Fibroblast of skin of left quadriceps (primary cell): ENCODE measurements at places on chromosomes 11 and 22.

- no peak for DNase-seq
These were observed 13.2 kb downstream of the OTUB1 start for GRCh38 chr11:63999349-64000025.

DNA sequence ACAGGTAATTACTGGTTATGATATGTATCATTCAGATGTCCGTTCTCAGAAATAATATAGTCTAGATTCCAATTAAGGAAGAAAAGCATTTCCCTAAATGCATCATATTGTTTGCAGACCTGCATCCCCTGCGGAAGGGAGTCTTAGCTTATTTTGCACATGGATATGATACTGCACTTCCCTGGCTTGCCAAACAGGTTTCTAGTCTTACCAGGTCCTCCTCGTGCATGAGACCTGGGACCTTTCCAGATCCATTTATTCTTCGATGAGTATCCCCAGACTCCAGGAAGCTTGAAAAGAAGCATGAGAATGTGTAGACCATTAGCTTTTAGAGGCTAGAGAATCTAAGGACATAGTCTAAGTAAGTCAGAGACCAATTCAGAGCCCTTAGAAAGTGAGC lies 30.6 kb downstream of the CYB5R2 start:
- no peak for DNase-seq

DNA sequence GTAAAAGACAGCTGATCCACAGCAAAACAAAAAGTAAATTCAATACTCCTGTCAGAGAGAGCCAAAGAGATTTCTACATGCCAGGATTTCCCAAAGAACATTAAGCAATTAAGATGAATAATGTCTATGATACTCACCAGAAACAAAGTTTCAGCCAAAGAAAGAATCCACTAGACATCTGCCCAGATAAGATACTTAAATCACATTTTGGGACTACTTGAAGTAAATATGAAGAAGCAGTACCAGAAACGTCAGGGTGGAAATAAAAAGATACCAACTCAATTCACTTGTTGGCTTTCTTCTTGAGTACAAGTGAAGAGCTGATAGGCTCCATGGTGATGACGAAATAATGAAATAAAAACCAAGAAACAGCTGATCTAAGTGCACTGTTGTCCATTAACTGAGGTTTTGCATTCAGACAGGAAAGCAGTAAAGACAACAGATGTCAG lies 31.6 kb upstream of the ARHGAP32 start:
- DNase-seq = no peak

- DNase-seq = no peak
These were observed 64.3 kb downstream of the ETS1 start for GRCh38 chr11:128522943-128523518.

GRCh38 chr11:13297308-13297916 lies 19.8 kb downstream of the BMAL1 start:
- no peak for DNase-seq

- peak; percentile 42 for DNase-seq
These were observed 132.4 kb upstream of the ZC3H12C start for GRCh38 chr11:109960831-109961230.

DNA sequence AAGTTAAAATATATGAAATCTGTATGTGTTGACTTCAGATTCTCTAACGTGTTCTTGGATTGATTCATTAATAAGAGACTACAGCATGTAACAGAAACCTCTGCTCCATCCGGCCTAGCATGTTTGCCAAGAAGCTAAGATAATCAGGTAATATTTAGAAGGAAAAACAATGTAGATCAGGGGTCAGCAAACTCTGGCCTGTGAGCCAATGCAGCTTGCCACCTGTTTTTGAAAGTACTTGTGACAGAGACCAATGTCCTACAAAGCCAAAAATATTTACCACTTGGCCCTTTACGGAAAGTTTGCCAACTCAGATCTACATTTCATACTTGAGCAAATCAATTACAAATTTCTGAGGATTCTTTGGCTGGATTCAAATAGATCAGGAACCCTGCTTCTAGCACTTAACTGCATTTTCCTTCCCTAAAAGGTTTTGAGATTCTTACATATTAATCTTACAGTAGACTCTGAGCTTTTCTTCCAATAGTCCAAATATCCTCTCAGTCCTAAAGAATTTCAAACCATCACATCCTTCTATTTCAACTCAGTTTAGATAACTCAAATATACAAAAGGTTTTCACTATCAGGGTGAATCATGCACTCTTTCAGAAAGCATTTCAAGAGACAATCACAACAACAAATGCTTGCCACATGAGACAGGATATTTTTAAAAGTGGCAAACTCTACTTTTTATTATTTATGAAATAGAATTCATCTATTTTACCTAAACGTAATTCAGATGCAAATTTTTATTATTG lies 29.5 kb downstream of the APOL5 start:
- no peak for DNase-seq

DNA sequence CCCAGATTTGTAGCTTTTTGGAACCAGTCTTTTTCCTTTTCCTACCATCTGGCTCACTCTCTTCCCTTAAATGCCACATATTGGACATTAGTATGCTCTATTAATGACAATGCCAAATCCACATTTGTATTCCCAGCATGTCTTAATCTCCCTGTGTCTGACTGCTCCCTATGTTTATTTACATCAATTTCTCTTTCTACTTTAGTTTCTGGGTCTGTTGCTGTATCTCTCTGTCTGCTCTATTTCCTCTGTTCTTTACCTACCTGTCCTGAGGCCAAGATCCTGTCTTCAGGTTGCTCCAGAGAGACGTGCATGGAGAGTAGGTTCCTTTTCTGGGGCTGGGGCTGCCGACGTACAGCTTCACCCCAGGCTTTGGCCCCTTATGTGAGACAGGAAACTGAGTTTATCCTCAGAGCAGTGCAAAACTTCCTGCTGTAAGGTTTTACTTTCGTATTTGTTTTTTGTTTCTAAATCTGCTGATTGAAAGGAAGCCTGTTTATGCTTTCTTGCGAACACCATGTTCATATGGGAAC lies 25.6 kb downstream of the OR2AG2 start:
- DNase-seq = no peak

- DNase-seq = no peak
These were observed at the start of gene MRGPRX3 for GRCh38 chr11:18132341-18132740. Gene MRGPRX3 (plus strand): TSS chr11:18132571. CDS start chr11:18137203, 4,632 bp downstream.

- no peak for DNase-seq
These were observed 7.9 kb upstream of the EHF start for GRCh38 chr11:34613015-34613414.

DNA sequence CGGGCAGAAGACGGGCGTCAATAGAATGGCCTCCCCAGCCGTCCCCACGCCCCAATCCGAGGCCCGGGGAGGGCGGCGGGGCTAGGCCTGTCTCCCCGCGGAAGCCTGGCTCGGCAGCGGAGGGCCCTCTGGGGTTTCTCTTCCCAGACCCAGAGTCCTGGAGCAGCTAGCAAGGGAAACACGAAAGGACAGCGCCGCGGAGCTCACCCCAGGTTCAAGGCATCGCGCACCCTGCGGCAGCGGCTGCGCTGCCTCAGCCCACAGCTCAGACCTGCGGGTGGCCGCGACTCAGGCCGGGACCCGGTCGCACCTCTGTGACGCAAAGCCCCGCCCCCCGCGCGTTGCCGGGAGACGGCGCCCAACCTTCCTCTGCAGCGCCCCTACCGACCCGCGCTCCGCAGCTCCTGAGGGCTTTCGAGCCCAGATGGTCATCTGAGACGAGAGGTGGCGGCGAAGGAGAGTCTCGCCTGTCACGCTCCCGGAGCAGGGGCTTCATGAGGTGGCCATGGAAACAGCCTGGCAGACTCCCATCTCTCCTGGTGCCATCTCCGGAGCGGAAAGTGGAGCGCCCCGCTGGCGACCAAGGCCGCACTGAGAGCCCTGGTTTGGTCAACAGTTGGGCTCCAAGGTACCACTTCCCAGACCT lies at the start of gene RNF141:
RNF141 (minus strand) TSS at position 273 of the 646 bp plus-strand sequence. CDS start 7,029 bp downstream, outside the sequence.
- peak; percentile 76 for DNase-seq

GRCh38 chr11:120655589-120655988 lies 144.0 kb downstream of the GRIK4 start:
- no peak for DNase-seq

DNA sequence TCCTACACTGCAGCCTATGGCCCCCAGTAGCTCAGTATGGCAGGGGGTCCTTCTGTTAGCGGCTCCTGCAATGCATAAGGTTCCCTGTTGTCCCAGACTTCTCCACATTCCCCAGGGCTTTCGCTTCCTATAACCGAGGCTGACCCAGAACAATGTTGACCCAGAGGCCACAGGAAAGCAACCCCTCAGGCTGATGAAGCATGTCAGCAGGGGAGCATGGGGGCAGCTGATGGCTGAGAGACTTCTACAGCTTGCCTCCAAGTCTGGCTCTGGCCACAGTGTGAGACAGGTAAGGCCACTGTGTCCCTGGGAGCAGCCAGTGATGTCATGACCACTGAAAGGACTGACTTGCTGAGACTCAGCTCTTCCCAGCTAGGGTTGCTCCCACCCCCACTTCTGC lies 12.5 kb upstream of the PPFIBP2 start:
- no peak for DNase-seq

DNA sequence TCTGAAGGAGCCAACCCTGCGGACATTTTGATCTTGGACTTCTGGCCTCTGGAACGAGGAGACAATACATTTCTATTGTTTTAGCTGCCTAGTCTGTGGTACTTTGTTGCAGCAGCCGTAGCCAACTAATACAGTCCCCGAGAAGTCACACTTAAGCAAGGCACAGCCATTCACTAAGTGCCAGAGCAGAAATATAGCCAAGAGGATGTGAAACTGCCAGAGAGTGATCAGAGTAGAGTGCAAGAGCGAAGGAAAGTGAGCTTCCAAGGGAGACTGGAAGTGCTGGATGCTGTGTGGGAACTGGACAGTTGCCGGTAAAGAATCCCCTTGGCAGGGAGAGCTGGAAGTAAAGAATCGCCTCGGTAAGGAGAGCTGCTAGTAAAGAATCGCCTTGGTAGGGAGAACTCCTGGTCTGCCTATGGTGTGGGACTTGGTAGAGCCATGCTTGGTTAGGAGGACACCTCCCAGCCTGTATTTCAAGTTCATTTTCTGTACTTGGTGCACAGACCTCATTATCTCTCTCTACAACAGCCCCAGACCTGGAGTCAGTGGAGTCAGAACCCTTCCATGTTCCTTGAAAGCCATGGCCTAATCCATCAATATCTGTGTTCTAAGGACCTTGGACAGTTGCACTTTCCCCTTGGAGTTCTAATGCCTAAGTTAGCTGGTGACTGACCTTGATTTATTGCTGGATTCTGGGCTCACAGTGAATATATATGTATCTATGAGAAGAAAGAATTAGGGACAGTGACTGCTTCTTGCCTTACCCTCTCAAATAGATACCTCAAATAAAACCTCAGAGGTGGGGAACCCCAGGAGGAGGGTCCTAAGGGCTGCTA lies 162.1 kb downstream of the LDLRAD3 start:
- no peak for DNase-seq

GRCh38 chr11:74412733-74413359 lies 14.6 kb upstream of the PGM2L1 start:
- no peak for DNase-seq

- no peak for DNase-seq
These were observed 27.4 kb upstream of the HMGXB4 start for GRCh38 chr22:35229865-35230264.

DNA sequence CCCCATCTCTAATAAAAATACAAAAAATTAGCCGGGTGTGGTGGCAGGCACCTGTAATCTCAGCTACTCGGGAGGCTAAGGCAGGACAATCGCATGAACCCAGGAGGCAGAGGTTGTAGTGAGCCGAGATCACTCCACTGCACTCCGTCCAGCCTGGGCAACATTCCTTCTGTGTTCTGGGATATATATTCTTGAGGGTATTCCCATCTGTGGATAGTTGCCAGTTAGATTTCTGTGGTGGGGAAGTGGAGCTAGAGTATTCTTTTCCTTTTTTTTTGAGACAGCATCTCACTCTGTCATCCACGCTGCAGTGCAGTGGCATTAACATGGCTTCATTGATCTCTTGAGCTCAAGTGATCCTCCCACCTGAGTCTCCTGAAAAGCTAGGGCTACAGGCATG lies 9.1 kb upstream of the ZNF74 start:
- no peak for DNase-seq

GRCh38 chr11:45258982-45259530 lies 27.1 kb downstream of the SYT13 start:
- DNase-seq = no peak

DNA sequence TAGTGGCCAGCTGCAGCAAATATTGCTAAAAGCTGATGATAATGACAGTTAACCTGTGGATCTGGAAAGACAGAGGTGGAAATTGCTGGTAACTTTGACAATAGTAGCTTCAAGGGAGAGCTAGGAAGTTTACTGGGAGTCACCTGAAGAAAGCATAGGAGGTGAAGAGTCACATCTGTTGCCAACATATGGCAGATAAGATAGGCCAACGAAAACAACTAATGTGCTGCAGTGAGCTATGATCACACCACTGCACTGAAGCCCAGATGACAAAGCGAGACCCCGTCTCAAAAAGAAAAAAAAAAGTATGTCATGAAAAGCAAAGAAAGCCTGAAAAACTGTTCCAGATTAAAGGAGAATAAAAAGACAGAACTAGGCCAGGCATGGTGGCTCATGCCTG lies 4.3 kb upstream of the PRDM10 start:
- DNase-seq = no peak

GRCh38 chr11:1750840-1751530 lies 590 bp upstream of the IFITM10 start:
- no peak for DNase-seq

- DNase-seq = no peak
These were observed 1.6 kb downstream of the PHF21B start for GRCh38 chr22:45008186-45008681.

DNA sequence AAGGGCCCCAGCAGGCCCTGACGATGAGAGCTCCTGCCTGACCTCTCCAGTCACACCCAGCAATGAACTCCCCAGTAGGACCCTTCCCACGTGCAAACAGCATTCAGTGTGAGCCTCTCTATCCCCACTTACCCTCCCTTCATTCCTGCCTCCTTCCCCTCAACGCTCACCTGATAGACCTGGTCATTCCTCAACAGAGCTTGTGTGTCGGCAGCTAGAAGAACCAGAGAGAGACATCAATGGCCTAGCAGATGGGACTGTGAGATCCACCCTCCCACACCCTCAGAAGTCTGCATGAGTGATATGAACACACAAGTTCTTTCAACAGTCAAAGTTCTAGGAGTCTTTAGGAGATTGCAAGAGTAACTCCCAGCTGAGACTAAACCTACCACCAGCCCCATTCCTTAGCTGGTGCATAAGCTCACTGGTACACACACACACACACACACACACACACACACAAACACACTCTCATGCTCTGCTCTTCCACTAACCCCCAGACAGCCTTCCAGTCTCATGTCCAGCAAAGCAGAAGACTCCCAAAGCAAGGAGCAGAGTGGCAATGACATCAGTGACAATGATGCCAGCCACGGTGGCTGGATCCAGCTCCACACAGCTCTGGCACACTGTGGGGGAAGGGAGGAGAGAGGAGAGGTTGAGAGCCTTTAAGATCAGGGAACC lies 3.1 kb downstream of the CD3D start:
- no peak for DNase-seq

DNA sequence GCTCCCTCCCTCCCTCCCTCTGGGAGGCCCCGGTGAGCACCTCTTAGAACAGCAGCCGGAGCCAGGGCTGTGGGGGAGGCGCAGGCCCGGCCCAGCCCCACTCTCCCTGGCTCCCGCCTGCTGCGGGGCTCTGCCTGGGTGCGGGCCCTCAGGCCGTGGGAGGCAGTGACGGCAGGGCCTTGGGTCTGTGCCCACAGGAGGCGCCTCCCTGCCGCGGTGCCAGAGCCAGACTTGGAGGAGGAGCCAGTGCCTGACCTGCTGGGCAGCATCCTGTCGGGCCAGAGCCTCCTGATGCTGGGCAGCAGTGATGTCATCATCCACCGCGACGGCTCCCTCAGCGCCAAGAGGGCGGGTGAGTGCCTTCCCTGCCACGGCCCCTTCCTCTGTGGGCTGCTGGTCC lies 9.5 kb downstream of the IRF7 start:
- DNase-seq = no peak

- DNase-seq = no peak
These were observed 108.7 kb upstream of the PITPNB start for GRCh38 chr22:28027453-28028448.
